ENCODE measurements at places on chromosomes 11 and 22.

GRCh38 chr11:31484497-31484896 lies 24.9 kb downstream of the IMMP1L start:
- no peak for DNase-seq

DNA sequence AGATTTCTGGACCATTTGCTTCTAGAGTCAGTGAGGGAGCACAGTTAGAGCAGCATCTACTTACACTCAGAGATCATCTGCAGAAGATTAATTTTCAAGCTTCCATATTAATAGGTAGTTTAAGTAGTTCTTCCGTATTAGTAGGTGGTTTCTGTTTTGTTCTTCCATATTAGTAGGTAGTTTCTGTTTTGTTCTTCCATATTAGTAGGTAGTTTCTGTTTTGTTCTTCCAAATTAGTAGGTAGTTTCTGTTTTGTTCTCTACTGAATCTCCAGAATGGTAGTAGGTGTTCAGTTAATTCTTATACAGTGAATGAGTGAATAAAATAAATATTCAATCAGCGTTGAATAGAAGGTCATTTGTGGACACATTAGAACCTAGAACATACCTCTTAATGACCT lies 175.7 kb downstream of the TMEM135 start:
- no peak for DNase-seq

DNA sequence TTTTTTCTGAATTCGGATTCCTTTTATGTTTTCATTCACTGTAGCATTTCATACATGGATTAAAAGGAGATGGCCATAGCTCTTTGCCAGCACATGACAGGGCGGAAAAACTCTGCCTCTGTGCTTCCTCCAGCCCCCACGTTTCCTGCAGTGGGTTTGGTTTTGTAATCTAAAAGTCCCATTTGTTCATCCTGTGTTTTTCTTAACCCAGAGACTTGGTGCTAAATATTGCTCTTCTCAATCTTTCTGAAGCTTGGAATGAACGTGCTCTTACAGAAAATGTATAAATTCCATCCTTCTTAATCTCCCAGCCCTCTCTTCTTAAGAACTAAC lies 89.9 kb downstream of the PPP6R3 start:
- no peak for DNase-seq

GRCh38 chr11:120931057-120931779 lies 92.7 kb upstream of the TBCEL start:
- no peak for DNase-seq

GRCh38 chr11:93741882-93742226 lies 382 bp downstream of the C11orf54 start:
- DNase-seq = no peak

GRCh38 chr11:74444173-74444826 lies 23.0 kb downstream of the KCNE3 start:
- no peak for DNase-seq

DNA sequence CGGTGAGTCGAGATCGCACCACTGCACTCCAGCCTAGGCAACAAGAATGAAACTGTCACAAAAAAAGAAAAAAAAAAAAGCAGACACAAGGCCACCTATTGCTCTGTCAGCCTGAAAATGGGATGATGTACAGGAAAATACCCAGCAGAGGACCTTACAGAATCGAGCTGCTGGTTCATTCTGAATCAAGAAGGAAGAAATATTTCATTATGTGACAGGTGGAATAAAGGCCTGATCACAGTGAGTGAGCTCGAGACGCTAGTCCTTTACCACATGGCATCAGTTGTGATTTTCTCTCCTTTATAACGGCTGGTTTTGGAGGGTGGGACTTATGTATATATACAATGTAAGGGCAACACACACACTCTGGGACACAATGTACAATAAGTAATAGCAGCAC lies 340.0 kb downstream of the LARGE1 start:
- no peak for DNase-seq

All from left kidney (tissue), 8 donors.